Fibroblast of villous mesenchyme (primary cell): ENCODE measurements at places on chromosomes 12 and 14. TPM values are rescaled to one million over a fixed set of nuclear protein-coding genes. Genes with fewer than 3 reads are reported as not detected.

The RGS6 gene
- total RNA-seq, result not detected in 2 replicates

The EXOC5 gene
- 65.4 and 107 TPM in 2 replicates for total RNA-seq

The CLEC1B gene
- total RNA-seq, result under 0.01 TPM in 1 of 2 replicates, not detected in the other

The VTI1B gene
- total RNA-seq, result 45.1 and 52.2 TPM in 2 replicates

The RD3L gene
- not detected in 2 replicates for total RNA-seq

The TBK1 gene
- 33.2 and 47.5 TPM in 2 replicates for total RNA-seq

The LDHB gene
- 525 and 613 TPM in 2 replicates for total RNA-seq
